ENCODE measurements at places on chromosomes 7 and 10. TPM values are rescaled to one million over a fixed set of nuclear protein-coding genes. Genes with fewer than 3 reads are reported as not detected.

The CNPY1 gene
- total RNA-seq, result not detected

The ZNF735 gene
- not detected for total RNA-seq

The WDFY4 gene
- 0.94 TPM for total RNA-seq

The HSPA12A gene
- total RNA-seq, result 4.5 TPM

The MYOF gene
- 4.1 TPM for total RNA-seq

The ITIH2 gene
- total RNA-seq, result 0.55 TPM

The ASZ1 gene
- not detected for total RNA-seq

The TMEM236 gene
- 0.27 TPM for total RNA-seq

The LIPN gene
- total RNA-seq, result not detected

The BTBD16 gene
- 0.55 TPM for total RNA-seq

The THSD7A gene
- total RNA-seq, result 0.78 TPM

The ST8SIA6 gene
- 0.58 TPM for total RNA-seq

The POM121C gene
- 7.3 TPM for total RNA-seq

The GRID2IP gene
- total RNA-seq, result not detected

The MNX1 gene
- total RNA-seq, result 0.16 TPM

Data from gastrocnemius medialis (tissue), 4 donors.